Transverse colon (tissue), 4 donors: ENCODE measurements at places on chromosomes 1 and 21.

- no peak for DNase-seq
These were observed 15.3 kb downstream of the AGPAT3 start for GRCh38 chr21:43880111-43880985.

DNA sequence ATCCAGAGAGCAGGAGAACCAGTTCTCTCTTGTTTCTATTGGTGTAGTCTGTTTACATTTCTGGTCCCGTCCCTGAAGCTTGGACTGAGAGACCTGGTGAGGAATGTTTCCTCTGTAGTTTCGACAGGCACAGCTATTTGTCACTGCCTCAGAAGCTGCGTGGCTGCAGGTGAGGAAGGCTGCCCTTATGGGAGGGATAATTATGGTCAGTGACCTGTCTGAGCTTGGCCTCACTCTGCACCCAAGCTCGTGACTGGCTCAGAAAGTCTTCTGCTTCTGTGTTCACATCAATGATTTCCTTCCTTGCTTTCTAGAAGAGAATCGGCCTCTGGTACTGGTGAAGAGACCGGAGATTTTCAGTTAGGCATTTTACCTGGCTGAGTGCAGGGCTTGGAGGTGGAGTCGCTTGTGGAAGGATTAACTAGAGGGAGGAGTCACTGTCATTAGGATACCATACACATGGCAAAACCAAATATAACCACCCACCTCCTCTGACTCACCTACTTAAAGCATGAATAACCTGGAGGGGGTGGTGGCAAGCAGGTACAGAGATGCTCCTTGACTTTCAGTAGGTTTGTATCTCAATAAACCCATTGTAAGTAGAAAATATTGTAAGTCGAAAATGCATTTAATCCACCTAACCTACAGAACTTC, 19.9 kb upstream of the WDR26 start:
- peak; percentile 59 for DNase-seq

- DNase-seq, result no peak
These were observed 77.4 kb upstream of the KRTAP11-1 start for GRCh38 chr21:30958741-30959140.

GRCh38 chr1:195047772-195048171, 1560.5 kb downstream of the KCNT2 start:
- DNase-seq, result no peak

DNA sequence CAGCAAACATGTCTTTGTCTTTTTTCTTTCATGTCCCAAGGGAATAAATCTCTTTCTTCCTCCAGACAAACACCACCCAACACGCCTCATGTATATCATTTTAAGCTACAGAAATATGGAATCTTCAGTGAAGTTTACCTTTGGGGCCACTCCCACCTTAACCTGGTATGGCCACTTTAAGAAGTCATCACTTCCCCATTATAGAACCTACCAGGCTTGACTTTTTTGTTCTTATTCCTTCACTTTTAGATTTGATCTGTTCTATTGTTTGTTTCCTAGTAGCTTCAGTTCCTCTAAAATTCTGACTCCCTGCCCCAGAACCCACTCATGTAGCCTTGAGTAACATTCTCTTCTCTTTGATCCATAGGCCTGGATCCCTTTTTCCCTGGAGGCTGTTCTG, 226.3 kb downstream of the HLX start:
- DNase-seq, result no peak

DNA sequence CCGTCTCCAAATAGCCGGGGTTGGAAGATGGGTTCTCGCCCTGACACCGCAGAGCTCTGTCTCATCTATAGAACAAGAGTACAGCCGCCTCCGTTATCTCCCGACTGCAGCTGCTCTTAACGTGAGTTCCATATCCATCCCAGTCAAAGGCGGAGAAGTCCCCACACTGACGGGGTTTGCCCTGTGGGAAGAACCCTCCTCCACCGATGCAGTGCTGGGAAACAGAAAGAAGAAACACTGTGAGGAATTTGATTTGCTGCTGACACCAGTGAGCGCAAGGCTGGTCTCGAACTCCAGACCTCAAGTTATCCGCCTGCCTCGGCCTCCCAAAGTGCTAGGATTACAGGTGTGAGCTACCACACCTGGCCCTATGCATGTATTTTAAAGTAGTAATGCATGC, 9.5 kb downstream of the ITLN2 start:
- DNase-seq, result no peak

DNA sequence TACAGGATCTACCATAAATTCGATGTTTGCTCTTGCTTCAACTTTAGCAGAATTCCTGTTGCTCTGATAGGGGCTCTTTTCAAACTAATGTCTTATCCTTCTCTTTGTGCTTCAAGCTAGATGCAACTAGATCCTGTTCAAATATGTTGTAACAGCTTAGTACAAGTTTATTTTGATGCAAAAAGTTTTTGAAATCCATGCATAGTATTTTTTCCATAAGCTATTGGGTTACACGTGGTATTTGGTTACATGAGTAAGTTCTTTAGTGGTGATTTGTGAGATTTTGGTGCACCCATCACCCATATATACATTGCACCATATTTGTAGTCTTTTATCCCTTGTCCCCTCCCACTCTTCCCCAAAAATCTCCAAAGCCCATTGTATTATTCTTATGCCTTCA, 907.7 kb downstream of the LTN1 start:
- DNase-seq, result no peak

- no peak for DNase-seq
These were observed 663.2 kb downstream of the ADGRL2 start for GRCh38 chr1:82463951-82464350.

- DNase-seq, result no peak
These were observed 21.8 kb downstream of the ELK4 start for GRCh38 chr1:205610036-205610435.

DNA sequence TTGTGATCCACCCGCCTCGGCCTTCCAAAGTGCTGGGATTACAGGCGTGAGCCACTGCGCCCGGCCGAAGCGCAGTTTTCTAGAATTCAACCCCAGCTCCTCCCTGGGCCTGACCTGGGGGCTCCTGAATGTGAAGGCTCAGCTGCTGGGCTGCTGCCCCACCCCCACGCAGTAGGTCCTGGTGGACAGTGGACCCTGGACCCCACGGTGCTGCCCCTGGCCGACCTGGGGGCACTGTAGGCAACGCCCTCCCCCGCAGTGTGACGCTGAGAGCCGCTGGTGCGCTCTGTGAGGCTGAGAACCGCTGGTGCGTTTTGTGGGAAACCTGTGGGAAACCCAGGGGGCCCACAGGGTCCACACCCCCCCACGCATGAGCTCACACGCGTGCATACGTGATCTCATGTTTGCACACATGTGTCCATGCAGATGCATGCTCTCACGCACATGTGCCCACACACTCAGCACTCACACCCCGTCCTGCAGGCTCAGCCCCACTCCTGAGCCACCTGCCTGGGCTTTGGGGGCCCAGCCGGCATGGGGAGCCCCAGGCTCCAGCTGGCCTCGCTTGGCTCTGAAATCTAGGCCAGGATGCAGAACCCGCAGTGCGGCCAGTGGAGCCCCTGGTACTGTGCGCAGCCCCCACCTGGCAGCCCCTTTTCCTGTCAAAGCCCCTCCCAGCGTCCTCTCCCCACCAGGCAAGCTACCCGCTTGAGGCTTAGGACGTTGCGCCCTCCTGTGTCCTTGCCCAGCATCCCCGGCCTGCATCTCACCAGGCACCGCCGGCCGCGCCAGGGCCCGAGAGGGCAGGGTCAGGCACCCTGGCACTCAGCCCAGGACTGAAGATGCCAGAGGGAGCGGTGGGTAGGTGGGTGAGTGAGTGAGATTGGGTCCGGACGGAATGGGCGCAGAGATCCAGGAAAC, 67.7 kb downstream of the COL18A1 start:
- no peak for DNase-seq

DNA sequence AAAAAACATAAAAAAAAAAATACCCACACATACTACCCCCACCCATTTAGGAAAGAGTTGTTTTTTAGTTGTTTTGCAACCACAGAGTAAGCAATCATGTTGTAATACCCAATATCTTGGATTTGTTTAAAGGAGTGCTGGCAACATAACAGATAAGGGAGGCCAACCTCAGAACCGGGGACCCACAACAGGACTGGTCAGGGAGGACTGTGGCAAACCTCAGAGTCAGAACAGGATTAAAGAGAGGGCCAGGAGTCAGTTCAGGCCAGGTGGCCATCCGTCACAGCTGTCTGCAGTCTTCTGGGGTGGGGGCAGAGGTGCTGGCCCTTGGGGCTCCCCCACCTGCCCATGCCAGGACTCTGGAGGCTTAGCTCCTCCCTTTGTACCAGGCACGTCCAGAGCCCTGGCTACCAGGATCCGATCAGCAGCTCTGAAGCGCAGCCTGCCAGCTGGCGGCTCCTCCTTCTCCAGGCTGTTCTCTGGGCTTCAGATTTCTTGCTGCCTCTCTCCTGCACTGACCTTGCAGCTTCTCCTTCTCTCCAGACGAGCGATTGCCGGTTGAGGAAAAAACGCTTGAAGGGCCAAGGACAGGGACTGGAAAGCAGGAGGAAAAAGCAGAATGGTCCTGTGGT, 7.9 kb downstream of the H6PD start:
- DNase-seq, result peak; percentile 50
